ENCODE measurements at places on chromosomes 2 and 18.

DNA sequence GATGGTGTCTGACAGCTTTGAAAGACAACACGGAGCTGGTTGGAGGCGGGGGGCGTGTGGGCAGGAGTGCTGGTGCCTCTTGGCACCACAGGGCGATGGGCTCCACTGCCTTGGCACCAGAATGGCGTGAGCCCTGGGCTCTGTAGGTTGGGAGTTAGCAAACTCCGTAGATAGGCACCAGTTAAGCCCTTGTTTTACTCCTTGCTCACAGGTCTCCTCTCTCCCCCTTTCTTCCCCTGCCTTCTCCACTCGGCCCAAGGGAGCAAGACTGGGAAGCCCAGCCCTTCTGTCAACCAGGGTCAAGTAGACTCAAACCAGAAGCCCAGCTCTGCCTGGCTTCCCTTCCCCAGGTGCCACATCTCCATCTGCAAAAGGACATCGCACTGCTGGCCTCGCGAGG lies 281.7 kb upstream of the ID2 start:
- no peak for DNase-seq

- DNase-seq: no peak
These were observed 15.4 kb downstream of the FBXO15 start for GRCh38 chr18:74132201-74132600.

DNA sequence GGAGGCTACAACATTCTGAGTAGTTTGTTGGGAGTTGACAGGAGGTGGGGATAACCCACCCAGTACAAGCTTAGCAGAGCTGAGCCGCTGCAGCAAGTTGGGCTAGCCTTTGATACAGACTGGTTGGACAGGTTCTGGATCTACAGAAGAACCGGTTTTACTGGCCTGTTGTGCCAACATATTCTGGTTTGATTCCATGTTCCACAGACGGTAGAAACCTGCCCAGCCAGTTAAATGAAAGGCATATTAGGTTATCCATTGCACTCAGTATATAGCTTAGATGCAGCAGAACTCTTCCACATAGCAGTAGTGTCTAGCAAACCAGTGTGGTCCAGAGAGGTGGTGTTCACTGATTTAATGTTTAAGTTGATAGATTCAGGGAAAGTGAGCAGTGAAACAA lies 19.3 kb upstream of the RBBP8 start:
- DNase-seq: no peak

DNA sequence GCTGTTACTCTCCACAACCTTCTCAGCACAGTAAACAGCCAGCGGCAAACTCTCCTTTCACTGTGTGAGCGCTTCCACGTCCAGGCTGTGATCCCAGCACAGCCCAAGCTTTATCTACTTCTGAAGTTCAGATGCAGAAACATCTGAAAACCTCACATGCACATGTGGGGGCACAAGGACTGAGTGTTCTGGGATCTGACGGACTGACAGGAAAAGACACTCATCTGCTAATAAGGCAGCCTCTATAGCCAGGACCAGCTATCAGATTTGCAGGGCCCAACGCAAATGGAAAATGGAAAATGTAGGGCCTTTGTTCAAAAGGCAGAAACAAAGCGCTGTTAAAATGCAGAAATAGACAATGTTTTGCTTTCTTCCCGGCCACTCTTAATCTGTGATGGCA lies 133.8 kb upstream of the ARHGAP28 start:
- DNase-seq: no peak

DNA sequence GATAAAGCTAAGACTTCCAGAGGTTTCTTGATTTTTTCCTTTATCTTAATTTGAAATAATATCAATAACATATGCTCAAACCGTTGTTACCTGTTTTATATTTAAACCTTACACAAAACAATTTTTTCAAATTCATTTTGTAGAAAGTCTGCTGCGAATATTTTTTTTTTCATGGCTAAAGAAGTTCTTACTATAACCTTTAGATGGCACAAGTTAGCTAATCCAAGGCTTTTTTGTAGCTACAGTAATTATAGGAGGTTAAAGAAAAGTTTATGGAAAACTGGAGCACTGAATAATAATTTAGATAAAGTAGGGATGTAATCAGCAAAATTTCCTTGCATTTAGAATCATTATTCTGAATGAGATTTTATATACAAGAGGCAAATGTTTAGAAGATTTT lies 78.0 kb upstream of the PNPT1 start:
- DNase-seq: no peak

GRCh38 chr18:67386032-67386431 lies 130.5 kb downstream of the DSEL start:
- no peak for DNase-seq

GRCh38 chr2:168157926-168158325 lies 89.5 kb downstream of the STK39 start:
- DNase-seq: no peak

GRCh38 chr2:70029814-70030409 lies 57.4 kb upstream of the PCBP1 start:
- DNase-seq: no peak

GRCh38 chr18:36692921-36693332 lies 135.9 kb downstream of the TPGS2 start:
- DNase-seq: no peak

- DNase-seq: no peak
These were observed 10.5 kb downstream of the IL1R2 start for GRCh38 chr2:102002228-102002627.

DNA sequence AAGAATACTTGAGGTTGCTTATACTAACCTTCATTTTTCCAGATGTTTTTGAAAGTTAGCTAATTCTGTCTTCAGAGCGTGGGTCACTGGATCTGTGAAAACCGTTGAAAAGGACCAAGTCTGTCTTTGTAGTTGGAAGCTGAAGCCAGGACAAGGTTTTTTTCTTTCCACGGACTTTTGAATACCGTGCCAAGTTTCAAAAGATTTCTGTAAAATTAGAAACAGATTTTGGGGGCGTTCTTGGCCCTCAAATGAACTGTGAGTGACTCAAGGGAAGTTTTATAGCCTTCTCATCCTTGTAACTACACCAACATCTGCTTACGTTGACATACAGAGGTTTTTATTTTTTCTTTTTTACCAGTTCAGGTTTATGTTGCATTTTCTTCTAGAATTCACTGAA lies at the start of gene FAP:
FAP (minus strand) TSS at position 152 of the 400 bp plus-strand sequence; CDS start at position 34, 118 bp downstream.
- DNase-seq: no peak

- no peak for DNase-seq
These were observed 125.7 kb upstream of the LMAN1 start for GRCh38 chr18:59484561-59485328.

DNA sequence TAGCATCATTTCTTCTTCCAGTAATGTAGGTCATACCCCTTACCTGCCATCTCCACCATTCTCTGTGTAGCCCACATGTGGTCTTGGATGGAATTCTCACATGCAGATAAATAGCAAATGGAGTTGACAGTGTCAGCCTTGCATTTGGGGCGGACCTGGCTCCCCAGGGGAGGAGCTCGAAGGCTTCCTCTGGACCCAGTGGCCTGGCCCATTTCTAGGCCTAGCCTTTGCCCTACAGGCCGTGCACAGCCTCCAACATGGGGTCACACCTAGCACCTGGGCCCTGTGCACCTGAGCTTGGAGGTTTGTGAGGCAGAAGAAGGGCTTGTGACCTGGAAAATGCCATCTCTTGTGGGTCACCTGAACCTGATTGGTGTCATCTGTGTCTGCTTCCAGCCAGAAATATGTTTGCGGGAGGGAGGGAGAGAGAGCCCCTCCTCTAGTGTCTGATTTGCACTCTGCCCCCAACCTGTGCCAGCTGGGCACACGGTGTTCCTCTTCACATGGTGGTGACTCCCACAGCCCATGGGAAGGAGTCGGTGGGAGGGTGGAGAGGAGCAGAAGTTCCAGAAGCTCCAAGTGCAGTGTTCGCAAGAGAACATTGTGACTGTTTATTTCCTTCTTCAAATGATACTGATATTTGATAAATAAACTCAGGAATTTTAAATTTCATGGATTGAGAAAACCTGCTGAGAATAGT lies 33.0 kb downstream of the ITGB1BP1 start:
- DNase-seq: no peak

GRCh38 chr2:66845307-66845706 lies 410.4 kb downstream of the MEIS1 start:
- DNase-seq: no peak

GRCh38 chr2:23235292-23235691 lies 149.7 kb upstream of the KLHL29 start:
- no peak for DNase-seq

- DNase-seq: no peak
These were observed 314.4 kb upstream of the NT5C1B start for GRCh38 chr2:18903750-18904149.

DNA sequence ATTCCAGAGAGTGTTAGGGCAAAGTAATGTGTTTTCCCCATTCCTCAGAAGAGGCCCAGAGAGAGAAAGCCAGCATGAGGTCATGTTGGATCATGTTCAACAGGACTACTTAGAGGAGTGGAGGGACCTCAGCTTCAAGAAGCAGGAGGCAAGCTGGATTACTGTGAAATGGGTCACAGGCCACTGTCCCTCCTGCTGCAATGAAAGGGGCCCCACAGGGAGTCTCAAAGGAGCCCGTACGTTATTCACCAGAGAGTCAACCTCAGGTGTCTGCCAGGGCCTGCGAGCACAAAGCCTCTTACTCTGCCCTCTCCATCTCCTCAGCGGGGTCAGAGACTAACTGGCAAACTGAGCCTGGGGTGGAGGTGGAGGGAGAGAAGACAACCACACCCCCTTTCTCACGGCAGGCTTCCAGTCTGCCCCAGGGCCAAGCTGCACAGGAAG lies 27.2 kb upstream of the ACYP2 start:
- no peak for DNase-seq

- DNase-seq: no peak
These were observed 22.5 kb downstream of the TMEM178A start for GRCh38 chr2:39688181-39688580.

GRCh38 chr2:32851777-32852439 lies 94.8 kb upstream of the LTBP1 start:
- DNase-seq: no peak

DNA sequence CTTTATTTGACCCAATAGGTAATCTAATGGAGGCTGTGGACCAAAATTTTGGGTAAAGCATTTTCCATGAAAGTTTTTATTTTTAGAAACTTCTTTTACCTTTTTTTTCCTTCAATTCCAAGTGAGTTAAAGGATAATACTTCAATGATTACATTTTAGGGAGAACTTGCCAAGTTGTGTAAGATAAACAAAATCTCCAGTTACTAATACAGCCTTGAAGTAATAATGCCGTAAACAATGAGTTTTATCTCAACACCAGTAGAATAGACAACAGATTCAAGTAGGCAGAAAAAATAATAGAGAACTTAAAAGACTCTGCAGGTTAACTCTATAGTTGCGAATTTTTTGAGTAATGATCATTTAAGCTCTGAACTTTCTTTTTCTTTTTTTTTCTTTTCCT lies 807.4 kb downstream of the CNTNAP5 start:
- DNase-seq: no peak
